SJSA1 (cell line): ENCODE measurements at places on chromosomes 5 and 9.
A peak's percentile ranks its signal among the peaks of the same experiment; 100 is the strongest.

GRCh38 chr5:166758151-166758550, 1533.3 kb upstream of the WWC1 start:
- peak; percentile 38 for DNase-seq

- no peak for DNase-seq
Observed at GRCh38 chr5:168683247-168683926, 104.2 kb upstream of the PANK3 start.

DNA sequence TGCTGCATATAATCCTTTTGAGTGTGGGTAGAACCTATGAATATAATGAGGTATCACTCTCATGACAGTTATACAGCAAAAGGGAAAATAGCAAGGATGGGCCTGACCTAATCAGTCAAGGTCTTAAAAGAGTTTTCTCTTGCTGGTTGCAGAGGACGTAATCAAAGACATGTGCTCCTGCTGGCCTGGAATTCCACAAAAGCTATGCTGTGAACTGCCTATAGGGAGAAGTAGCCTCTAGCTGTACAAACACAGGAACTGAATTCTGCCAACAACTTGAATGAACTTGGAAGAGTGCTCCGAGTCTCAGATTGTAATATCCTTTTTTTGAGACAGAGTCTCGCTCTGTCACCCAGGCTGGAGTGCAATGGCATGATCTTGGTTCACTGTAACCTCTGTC, 195.6 kb downstream of the PLK2 start:
- DNase-seq, result no peak

DNA sequence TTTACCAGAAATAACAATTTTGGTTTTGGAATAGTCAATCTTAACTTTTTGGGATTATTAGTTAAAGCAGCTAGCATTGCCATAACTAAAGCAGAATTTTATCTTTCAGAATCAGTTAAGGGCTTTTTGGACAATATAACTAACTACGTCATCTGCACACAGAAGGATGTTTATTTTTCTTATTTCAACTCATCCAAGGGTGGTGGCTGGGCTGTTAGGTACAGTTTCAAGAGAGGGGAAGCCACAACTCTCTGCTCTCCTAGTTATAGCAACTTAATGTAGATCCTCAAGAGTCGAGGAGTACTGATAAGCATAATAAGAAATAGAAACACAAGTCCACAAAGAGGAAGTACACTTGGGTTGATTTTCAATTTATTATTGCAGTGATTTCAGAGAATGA, 65.6 kb downstream of the ANKRD55 start:
- peak; percentile 56 for DNase-seq

DNA sequence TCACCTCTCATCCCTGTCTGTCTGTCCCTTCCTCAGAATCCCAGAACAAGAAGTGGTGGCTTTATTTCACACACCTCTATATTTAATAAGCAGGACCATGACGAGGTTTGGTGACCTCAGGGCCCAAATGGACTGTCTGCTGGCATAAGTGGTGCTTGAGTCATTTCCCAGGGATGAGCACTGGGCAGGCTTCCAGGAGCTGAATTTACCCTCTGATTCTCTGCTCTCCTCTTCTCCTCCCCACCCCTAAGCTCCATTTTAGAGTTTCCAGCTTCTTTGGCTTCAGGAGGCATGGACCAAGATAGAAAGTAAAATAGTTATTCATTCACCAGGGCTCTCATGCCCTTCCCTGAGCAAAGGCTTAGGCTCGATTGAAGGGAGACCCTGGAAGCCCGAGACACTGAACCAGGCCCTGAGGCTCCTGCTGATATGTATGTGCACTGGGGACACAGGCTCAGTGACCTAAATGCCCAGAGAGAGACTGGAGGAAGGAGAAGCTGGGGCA, 69.1 kb downstream of the PPARGC1B start:
- DNase-seq, result peak; percentile 80

DNA sequence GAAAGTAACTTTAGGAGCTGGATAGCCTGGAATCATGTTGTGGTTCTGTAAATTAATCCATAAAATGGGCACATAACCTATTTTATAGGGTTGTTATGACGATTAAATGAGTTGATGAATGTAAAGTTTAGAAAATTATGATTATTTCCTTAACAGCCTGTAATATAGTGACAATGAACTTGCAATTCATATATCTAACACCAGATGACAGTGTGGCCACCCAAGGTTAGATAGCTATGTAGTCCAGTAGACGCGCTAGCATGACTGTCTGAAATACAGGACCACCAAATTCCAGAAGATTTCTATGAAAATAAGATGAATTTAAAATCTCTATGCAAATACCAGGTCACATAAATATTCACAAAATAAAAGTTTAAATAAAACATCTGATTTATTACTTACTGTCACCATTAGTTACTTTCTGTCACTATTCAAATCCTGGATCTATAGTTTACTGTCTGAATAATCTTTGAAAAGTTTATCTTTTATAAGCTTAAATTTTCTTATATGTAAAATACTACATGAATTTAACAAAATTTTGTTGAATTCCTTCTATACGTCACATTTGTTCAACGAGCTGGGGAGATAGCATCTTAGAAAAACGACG, 26.1 kb upstream of the MACIR start:
- no peak for DNase-seq

- peak; percentile 86 for DNase-seq
Observed at GRCh38 chr9:132647355-132647754, 22.4 kb downstream of the DDX31 start.

GRCh38 chr5:17989036-17989435, 354.8 kb downstream of the TAF11L14 start:
- DNase-seq, result no peak
